HCT116 (cell line): ENCODE measurements at places on chromosomes 7 and 10.

DNA sequence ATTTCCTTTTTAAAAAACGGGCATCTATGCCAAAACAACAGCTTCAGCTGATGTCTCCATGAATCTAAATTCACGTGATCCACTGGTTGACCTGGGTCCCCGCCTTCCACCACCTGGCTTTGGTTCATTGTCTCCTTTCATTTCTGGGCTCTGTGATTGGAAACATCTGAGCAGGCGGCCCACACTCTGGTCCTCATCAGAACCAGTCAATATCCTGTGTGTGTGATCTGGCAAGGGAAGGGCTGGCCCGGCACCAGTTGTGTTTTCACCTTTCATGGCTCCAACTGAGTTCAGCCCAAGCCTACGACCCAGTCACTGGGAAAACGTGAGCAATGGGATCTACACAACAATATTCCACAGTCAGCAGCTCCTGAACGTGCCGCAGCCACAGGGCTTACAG is 46.2 kb downstream of the PARP12 start:
- DNase-seq, result no peak

DNA sequence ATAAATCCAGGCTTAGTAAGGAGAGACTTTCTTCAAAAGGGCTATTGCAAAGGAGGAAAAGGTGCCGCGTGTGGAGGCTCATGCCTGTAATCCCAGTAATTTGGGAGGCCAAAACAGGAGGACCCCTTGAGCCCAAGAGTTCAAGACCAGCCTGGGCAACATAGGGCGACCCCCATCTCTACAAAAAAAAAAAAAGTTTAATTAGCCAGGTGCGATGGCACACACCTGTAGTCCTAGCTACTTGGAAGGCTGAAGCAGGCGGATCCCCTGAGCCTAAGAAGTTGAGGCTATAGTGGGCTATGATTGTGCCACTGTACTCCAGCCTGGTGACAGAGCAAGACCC is 32.2 kb downstream of the TMEM130 start:
- DNase-seq, result no peak

- no peak for DNase-seq
Measured at GRCh38 chr10:101770331-101771215, 5.3 kb downstream of the FGF8 start.

DNA sequence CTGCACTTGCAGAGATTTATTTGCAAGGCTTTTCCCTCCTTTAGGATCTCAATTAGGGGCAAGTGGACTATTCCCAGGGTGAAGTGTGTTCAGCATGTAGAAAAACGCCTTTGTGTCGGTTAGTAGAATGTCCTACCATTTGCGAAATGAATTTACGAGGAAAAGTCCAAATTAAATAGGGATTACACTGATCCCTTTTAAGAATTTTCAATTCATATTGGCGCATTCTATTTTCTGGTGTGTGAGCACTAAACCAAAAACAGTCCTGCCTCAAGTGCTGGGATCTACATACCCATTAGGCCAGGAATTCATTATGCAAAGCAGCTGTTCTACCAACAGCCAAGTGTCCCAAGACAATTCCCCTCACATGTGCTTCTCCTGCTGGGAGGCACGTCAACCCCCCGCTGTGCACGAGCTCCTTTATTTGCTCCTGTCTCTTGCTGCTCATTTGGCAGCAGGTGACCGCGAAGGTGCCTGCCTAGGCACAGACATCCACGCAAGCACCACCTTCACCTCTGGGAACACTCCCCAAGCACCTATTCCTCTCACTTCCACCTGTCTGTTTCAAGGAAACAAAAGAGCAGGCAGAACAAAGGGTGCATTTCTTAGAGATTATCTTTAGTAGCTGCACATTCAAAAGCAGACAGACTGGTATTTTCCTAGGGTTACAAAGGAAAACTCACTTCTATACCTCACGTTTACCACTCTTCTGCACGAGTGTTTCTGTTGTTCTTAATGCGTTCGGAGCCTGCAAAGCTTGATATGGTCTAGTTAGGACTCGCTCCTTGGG is 134.6 kb upstream of the FGFR2 start:
- no peak for DNase-seq

- DNase-seq, result no peak
Measured at GRCh38 chr7:28055161-28055544, 125.4 kb downstream of the JAZF1 start.

- DNase-seq, result no peak
Measured at GRCh38 chr10:128062881-128063563, 63.2 kb downstream of the MKI67 start.

GRCh38 chr10:60797200-60797599 is 18.9 kb downstream of the CDK1 start:
- no peak for DNase-seq

DNA sequence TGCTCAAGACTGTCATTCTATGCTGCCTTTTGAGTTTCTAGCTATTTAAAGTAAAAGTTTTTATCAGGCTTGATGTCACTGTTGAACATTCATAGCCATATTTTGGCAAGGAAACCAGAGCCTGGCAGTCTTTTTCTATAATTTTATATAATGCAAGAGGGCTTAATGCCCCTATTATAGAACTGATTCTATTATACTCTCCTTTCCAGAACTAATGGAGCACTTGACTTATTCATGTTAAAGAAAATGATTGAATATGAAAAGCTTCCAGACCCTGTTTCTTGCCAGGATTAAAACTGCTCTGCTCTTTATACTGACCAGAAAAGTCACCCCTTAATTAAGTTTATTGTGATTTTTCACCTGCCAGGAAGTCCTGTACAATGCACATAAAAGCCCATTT is 337.6 kb upstream of the CHRM2 start:
- DNase-seq, result no peak

DNA sequence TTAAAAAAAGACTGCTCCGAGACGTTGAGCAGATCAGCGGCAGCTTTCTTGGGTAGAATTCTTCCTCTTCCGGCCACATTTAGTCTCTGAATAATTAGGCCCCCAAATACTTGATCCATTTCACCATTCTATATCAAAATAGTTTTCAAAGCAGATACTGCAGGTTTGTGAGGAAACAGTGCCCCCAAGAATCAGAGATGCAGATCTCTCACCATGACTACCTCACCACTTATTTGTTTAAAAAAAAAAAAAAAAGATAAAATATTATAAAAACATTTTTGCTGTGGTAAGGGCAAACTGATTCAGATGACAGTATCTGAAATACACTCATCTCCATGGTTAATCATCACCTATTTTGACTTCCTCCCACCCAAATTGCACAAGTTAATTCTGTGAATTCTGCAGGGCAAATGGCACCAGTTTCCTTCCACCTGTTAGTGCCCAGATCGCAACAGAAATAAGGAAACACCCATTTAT is 210.4 kb downstream of the FAM107B start:
- DNase-seq, result no peak

- no peak for DNase-seq
Measured at GRCh38 chr10:122706467-122706866, 6.8 kb upstream of the C10orf120 start.

DNA sequence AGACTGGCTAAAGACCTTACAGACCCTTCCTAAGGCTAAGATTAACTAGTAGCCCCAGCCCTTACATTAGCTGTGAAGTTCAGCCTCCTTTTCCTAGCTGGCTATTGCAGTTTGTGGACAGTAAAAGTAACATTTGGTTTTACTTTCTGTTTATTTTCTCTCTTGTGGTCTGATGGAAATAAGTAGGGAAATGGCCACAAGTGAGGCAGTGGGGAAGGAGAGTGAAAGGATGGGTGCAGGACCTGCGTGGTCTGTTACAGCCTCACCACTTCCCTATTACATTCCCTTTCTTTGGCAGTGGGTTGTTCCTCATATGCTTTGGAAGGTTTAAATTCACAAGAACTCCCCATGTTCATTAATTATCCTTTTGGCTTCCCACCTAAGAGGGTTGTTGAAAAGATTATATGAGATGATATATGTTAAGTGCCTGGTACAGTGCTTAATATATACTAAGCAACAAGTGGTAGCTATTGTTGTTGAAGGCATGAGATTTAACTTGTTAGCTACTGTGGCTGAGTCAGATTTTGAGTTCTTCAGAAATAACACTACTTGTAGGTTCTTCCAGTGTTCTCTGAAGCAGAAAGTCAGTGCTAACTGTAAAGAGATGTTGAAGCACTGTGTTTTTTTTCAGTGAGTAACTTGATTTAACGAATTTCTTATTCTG is 181.7 kb downstream of the ST7 start:
- no peak for DNase-seq

DNA sequence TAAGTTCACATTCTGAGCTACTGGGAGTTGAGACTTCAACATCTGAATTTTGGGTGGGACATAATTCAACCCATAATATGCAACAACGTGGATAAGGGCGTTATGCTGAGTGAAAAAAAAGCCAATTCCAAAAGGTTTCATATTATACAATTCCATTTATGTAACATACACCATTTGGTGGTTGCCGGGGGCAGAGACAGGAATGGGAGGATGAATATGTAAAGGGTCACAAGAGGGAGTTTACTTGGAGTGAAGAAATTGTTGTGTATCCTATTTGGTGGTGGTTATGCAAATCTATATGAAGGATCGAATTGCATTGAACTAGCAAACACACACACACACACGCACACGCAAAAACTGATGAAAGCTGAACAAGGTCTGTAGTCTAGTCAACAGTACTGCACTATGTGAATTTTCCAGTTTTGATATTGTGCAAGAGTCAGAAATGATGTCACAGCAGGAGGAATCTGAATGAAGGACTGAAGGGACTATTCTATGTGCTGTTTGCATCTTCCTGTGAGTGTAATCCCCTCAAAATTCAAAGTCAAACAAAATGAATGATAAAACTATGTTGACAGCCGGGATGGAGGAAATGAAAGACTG is 249.2 kb upstream of the HABP2 start:
- DNase-seq, result no peak

- no peak for DNase-seq
Measured at GRCh38 chr10:16967866-16968415, 150.7 kb upstream of the RSU1 start.

- no peak for DNase-seq
Measured at GRCh38 chr7:120724448-120724847, 133.5 kb downstream of the TSPAN12 start.

DNA sequence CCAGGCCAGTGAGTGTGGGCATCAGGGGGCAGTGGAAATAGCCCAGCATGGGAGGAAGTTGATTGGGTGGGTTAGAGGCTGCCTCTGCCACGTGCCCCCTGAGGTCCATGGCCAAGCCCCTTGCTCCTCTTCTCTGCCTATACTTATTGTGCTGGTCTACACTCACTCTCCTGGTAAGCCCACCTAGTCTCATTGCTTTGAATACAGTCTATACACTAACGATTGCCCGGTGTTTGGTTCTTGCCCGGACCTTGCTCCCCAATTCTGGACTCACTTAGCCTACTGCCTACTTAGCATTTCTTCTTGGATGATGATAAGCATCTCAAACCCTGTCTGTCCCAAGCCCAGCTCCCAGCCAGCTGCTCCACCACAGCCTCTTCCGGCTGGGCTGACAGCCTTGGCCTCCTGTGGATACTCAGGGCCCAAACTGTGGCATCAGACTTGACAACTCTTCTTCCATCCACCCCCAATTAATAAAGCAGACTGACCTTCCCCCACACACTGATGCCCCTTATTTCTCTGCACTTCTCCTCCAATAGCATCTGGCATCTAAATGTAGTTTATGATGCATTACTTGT is 10.1 kb downstream of the LRRC18 start:
- no peak for DNase-seq

DNA sequence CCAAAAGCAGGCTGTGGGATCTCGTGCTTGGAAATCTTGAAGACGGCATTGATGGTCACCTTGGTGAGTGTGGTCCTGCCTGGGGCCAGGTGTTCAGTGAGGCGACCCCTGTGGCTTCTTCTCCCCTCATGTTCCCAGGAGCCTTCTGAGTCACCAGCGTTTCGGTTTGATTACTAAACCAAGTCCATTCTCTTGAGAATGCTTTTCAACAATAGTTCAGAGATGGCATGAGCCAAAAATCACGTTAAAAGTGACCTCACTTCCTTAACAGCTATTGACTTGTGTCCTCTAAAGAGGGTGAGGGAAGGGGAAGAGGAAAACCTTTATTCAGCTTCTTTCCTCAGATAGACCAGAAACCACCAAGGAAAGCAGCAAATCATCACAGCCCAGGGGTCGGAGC is 315.2 kb downstream of the GATA3 start:
- no peak for DNase-seq

DNA sequence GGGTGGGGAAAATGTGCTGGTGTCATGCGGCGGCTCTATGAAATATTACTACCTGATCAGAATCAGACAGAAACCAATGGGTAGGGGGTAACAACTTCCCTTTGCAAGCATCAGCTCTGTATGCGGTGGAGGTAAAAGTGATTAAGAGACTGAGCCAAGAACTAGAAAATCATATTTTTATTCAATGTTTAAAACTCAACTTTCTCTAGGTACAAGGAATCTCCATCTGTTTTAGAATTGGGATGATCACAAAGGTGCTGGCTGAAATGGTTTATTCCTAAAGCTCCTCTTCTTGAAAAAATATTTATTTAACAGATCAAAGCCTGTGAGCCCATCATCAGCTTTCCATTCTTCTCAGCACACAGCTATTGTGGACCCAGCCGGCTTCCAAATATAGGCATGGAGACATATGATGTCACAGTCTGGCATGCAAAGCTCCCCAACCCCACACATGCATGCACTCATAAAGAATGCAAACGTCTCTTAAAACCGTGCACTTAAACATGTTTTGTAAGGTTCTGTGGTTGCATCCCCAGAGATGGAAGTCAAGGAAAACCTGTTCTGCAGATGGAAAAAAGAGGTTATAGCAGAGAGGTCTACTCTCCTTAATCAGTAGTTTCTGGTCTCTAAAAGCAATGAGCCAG is 126.0 kb downstream of the SKIDA1 start:
- DNase-seq, result no peak

DNA sequence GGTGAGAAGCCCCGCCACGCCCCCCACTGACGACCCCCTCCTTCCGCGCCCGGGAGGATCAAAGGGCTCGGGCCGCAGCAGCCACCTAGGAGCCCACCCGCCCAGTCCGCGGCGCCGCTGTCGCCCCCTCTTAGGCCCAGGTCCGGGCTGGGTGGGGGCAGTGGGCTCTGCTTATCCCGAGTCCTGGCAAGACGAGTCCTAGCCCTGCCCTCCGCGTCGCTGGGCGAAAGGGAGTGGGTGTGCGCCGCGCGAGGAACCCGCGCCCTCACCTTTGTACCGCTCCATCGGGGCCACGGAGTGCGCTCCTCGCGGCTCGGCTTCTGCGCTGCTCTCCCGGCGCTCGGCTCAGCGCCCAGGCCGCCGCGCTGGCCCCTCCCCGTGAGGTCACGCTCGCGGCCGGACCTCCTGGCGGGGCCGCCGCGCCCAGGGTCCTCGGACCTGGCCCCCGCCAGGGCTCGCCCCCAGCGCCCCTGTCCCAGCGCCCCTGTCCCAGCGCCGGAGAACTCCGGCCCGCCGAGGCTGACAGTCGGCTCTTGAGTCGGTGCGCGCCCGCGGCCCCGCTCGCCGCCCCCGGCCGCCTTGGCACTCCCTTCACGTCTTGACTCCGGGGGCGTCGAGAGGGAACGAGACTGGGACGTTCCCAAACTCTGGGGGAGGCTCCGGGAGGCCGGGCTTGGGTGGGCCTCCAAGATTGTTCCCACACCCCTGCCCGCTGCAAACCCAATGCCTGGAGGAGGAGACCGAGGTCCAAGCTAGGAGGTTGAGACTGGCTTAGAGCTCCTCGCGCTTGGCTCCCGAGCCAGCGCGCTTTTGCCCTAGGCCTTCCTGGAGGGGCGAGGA is at the start of gene AFAP1L2:
Gene AFAP1L2 (minus strand): TSS at position 332 of the 840 bp plus-strand sequence. CDS start 47 bp downstream, at position 285.
- DNase-seq, result no peak

GRCh38 chr7:144665689-144666381 is 170.0 kb downstream of the TPK1 start:
- DNase-seq, result no peak
